ENCODE measurements at places on chromosomes 2 and 18.

GRCh38 chr2:176172007-176172894, 15.1 kb downstream of the HOXD3 start:
- no peak for DNase-seq

- no peak for DNase-seq
Observed at GRCh38 chr2:128522829-128523228, 204.2 kb upstream of the HS6ST1 start.

DNA sequence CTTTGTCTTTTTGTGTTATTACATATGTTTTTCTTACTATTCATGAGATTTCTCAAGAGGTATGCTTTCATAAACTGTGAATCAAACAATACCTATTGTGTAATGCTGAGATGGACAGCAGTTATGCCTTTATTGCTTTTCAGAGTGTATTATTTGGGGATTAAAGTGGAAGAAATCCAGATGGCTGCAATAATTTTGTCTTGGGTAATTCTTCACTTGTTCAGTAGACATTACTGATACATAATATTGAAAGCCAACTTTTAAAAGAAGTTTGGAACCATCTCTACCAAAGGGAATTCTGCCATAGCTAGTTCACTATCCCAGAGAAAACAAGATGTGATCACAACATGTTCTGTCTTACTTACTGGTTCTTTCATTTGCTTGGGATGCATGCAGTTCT, 253.4 kb upstream of the ZSWIM2 start:
- DNase-seq = no peak

DNA sequence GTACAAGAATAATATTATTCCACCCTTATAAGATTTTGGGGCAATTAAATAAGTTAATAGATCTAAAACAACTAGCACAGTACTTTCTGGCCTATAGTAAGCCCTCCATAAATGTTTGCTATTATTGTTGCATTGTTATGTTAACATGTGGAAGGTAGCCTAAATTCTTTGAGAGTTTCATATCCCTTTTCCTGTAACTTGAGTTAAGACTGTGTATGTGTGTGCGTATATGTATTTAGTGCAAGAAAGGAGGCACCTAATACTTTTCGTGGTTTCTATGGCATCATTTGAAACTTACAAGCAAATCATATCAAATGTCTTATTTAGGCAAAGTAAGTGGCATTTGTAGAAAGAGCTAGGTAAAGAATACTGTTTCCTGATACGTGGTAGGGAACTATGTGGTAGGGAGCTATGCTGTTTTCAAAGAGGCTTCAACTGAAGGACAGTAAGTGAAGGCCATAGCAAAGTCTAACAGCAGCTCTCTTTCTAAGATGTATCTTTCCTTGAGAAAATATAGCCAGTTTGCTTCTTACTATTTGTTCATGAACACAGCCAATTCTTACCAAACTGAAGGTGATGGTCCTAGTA, 36.8 kb upstream of the C2orf74 start:
- no peak for DNase-seq

GRCh38 chr2:239382384-239382880, 18.4 kb downstream of the HDAC4 start:
- no peak for DNase-seq

DNA sequence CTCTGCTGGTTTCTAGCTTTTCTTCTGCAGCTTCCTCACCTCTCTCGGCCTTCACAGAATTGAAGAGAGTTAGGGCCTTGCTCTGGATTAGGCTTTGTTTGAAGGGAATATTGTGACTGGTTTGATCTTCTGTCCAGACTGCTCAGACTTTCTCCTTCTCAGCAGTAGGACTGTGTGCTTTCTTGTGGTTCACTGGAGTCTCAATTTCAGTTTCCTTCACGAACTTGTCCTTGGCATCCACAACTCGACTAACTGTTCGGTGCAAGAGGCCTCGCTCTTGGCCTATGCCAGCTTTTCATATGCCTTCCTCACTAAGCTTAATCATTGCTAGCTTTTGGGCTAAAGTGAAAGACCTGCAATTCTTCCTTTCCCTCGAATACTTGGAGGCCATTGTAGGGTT, 18.9 kb upstream of the SALL3 start:
- DNase-seq = no peak
